ENCODE measurements at places on chromosomes 13 and 19.

DNA sequence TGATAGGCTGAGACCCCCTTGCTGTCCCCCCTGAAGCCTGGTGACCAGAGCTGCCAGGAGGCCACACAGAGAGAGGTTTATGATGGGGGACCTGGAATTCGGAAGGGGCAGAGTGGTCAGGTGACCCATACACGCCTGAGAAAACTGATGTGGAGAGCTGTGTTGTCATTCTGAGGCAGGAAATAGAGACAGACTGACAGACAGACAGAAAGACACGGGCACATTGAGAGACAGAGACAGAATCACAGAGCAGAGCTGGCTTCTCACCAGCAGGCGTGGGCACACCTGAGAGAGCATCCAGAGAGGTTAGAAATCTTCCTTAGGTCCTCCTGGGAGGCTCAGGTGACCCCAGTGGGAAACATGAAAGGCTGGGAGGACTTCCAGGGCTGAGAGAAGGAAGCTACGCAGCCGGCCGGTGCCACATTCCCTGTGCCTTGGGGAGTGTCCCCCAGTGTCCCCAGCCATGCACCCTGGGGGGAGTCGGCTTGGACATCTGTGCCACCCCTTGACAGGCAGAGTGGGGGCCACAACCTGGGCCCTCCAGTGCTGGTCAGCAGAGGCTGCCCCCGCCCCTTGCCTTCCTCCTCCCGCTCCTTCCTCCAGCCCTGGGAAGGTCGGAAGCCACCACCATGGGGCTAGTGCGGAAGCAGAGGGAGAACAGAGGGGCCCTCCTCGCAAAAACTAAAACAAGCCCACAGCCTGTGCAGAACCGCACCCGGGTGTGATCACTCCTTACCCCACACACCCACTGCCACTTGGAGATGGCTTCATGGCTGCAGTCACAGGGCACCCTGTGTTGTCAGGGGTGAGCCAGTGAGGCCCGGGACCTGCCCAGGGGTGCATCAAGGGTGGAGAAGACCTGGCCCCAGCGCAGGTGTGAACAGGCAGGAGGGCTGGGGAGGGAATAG lies 2.2 kb downstream of the FFAR1 start:
- no peak for DNase-seq

DNA sequence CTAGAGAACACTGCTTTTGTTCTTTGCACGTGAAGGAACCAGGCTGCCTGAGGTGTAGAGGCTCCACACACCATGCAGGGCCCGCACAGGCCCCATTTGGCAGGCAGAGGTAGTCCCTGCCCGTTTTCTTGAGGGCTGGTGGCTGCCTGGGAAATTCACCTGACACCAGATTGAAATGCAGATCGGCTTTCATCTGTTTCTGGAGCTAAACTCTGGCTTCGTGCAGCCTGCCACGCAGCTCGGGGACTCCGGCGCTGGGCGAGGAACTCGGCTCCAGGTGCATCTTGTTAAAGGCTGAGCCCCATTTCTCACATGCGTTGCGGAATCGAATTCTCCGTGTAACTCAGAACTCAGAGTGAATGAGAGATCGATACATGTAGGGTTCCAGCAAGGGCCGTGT lies 37.7 kb downstream of the ATP11A start:
- no peak for DNase-seq

GRCh38 chr19:30049846-30050667 lies 108.0 kb downstream of the URI1 start:
- DNase-seq, result no peak

DNA sequence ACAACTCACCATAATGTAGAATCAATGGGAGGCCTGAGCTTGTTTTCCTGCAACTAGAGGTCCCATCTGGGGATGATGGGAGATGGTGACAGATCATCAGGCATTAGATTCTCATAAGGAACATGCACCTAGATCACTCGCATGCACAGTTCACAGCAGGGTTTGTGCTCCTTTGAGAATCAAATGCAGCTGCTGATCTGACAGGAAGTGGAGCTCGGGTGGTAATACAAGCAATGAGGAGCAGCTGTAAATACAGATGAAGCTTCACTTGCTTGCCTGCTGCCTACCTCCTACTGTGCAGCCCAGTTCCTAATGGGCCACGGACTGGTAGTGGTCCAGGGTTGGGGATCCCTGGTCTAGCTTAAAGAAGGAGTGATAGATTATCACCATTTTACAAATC lies 33.0 kb downstream of the KPNA3 start:
- peak; percentile 13 for DNase-seq

DNA sequence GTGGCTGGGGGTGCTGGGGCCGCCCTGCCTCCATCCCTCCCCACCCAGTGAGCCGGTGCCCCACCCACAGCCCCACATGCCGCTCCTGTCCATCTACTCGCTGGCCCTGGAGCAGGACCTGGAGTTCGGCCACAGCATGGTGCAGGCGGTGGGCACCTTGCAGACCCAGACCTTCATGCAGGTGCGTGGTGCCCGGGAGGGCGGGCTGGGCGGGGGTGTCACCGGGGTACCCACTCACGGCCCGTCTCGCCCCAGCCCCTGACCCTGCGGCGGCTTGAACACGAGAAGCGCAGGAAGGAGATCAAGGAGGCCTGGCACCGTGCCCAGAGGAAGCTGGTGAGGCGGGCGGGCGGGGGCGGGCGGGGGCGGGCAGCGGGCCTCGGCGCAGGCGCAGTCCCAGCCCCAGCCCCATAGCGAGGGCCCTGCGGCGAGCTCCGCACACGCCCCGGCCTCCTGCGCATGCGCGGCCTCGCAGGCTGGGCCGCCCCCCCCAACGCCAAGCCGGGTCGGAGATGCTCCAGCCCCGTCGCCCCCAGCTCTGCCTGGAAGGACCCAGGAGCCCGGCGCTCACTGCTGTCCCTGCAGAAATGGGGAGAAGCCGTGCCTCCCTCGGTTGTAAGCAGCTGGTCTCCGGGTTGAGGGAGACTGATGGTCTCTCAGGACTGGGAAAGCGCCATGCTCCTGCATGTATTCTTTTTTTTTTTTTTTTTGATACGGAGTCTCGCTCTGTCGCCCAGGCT lies 7.7 kb downstream of the ARHGAP45 start:
- no peak for DNase-seq

DNA sequence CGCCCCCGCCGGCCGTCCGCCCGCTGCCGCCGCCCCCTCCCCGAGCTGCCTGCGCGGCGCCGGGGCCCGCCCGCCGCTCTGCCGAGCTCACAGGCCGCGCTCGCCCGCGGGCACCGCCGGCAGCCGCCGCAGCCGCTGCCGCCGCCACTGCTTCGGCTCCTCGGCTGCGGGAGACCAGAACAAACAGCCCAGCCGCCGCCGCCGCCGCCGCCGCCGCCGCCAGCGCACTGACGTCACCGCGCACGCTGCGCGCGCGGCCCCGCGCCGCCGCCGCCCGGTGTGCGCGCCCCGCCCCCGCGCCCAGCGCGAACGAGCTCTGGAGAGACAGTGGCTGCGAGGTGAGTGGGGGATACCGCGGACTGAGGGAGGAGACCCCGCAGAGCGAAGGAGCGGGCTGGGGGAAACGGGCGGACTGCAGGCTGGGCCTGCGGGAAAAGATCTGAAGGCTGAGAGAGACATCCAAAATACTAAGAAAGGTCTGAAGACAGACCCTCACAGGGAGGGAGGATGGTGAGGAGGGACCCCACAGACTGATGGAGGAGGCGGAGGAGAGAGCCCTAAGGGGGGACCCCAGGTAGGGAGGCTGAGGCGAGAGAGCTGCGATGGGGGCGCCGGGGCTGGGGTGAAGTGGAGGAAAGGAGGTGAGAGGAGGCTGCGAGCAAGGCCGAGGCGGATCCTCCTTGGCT lies at the start of gene BRD4:
TSS of gene BRD4 (minus strand) at position 229 of the 686 bp plus-strand sequence. CDS start 59,440 bp downstream, outside the sequence.
- peak; percentile 57 for DNase-seq

DNA sequence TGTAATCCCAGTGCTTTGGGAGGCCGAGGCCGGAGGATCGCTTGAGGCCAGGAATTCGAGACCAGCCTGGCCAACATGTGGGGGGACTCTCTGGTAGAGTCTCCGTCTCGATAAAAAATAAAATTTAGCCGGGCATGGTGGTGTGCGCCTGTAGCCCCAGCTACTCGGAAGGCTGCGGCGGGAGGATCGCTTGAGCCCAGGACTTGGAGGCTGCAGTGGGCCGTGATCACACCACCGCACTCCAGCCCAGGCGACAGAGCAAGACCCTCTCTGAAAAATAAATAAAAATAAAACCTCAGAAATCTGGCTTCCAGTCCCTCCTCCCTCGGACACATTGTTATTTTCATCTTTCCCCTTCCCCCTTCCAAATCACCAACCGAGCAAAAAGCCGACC lies 332 bp downstream of the IRGQ start:
- DNase-seq, result no peak

GRCh38 chr19:7172794-7173193 lies 103.3 kb downstream of the ZNF557 start:
- DNase-seq, result no peak

DNA sequence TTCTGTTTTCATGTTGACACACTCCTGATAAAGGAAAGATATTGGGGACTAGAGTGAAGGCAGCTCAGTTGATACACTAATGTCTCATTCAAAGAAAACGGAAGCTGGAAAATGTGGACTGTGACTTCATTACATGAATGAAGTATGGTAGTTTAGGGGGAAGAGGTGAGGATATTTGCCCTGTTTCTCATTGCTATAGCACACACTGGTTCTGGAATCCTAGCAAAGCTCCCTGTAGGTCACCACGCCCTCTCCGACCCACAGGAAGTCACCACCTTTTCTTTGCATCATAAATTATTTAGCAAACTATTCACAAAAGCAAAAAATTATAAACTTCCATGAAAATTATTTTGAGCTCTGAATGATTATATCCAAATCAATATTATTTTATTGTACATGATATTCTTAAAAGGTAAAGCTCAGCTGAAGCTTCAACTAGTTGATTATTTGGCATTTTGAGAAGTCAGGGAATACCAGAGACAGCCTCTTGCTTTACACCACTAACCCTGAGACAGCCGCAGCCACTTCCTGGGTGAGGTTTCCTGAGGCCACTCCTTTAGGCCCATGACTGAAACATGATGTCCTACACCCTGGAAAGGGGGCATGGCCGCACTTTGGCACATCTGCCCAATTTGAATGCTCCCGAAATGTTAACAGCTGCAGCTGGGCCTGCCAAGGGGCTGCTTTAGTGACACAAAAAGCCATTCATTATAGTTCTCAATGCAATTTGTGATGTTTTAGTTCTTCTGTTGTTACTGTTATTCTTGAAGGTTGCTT lies 50.0 kb upstream of the WDFY2 start:
- DNase-seq, result peak; percentile 83

GRCh38 chr19:49949742-49950589 lies 11.0 kb downstream of the SIGLEC11 start:
- peak; percentile 22 for DNase-seq

DNA sequence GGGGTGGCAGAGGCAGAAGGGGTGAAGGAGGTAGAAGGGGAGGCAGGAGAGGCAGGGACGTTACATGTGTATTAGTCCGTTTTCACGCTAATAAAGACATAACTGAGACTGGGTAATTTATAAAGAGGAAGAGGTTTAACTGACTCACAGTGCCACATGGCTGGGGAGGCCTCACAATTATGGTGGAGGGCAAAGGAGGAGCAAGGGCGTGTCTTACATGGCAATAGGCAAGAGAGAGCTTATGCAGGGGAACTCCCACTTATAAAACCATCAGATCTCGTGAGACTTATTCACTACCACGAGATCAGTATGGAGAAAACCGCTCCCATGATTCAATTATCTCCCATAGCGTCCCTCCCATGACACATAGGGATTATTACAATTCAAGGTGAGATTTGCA lies 19.0 kb upstream of the ACOD1 start:
- DNase-seq, result no peak

- no peak for DNase-seq
Measured at GRCh38 chr13:107961849-107962608, 253.3 kb downstream of the LIG4 start.

GRCh38 chr13:30845297-30846214 lies 60.5 kb upstream of the MEDAG start:
- DNase-seq, result no peak

DNA sequence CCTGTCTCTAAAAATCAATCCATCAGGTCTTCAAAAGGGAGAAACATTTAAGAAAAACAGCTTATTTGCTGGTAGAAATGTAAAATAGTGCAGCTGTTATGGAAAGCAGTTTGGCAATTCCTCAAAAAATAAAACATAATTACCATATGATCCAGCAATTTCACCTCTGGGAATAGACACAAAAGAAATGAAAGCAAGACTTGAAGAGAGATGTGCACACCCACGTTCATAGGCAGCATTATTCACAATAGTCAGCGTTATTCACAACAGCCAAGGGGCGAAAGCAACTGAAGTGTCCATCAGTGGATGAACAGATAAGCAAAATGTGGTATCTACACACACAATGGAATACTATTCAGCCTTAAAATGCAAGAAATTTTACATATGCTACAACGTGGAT lies 45.1 kb upstream of the DOCK9 start:
- DNase-seq, result no peak

GRCh38 chr13:113855931-113856715 lies 7.8 kb downstream of the GAS6 start:
- no peak for DNase-seq

DNA sequence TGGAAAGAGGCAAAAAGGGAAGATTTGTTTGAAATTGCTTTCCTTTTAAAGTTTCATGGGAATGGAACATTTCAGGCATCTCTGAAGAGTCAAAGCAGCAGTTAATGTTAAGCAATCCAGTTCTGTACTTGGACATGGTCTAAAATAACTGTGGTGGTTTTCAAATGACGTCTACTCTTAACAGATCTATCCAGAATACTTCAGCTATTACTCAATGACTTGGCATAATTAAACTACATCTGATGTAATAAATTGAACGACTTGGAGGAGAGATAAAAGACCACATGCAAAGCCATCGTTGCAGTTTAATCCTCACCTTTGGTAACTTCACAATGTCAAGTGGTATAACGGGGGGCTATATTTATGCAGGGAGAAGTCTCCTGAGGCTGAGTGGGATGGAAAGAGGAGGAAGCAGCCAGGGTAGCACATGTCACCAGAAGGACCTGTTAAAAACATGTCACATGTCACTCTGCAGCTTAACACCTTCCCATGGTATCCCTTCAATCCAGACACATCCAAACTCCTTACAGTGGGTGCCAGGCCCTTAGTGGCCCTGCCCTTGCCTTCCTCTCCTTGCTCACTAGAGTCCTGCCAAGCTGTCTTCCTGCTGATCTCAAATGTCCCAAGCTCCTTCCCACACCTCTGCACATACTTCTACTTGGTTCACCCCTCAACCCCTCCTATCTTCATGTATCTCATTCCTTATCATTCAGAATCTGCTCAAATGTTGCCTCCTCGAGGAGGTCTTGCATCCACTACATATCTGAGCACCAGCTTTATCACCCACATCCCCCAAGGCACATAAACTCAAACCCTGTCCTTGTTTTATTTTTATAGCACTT lies 327.8 kb downstream of the SUCLA2 start:
- DNase-seq, result peak; percentile 66

DNA sequence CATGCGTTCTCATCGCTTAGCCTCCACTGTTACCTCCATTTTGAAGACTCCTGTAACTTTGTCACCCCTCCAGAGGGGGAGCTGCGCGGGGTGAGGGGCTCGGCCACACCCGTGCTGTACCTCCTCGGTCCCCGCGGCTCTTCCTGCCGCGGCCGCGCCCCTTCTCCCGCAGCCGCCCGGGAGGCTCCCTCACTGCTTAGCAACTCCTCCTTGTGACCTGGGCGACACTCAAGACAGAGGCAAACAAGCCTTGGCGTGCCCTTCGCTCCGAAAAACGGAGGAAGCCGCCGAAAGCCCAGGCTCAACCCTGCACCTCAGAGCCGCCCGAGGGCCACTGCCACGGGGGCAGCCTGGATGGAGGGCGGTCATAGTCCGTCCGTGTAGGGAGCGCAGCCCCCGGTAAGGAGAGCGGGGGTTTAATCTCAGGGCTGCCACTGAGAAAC lies 494.3 kb downstream of the FOXO1 start:
- no peak for DNase-seq
